NCI-H1930 (cell line): ENCODE measurements at places on chromosomes 7 and 10.

- DNase-seq, result no peak
Observed at GRCh38 chr7:130632111-130632510, 36.4 kb downstream of the COPG2 start.

DNA sequence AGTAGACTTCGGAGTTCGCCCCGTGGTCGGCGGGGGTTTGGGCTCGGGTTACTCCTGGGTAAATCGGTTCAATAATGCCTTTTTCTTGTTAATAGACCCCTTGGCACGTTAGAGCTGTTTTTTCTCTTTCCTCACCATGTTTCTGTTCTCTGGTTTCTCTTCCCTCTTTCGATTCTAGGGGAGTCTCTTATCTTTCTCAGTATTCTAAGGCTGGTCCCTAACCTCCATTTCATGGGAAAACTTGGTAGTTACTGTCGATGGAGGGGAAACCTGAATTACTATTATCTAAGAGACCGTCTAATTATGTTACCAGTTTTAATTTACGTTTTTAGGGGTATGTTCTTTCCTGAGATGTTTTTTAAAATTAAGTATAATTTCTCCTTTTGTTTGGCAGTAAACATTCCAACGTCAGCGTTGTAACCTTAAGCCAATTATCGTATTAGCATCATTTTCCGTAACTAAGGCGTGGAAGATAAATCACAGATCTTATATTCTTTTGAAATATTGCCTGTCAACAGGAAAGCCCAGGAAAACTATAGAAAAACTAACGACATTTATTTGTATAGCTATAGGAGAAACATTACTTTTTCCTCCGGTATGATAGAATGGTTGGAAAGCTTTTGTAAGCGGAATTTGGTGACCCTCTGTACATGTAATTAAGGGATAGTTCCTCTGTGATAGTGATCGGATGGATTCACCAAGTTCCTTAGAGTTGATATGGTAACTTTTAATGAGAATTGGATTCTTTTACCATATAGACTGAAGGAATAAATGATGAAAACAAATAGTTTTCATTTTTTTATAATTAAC is 847 bp downstream of the BTAF1 start:
- no peak for DNase-seq

DNA sequence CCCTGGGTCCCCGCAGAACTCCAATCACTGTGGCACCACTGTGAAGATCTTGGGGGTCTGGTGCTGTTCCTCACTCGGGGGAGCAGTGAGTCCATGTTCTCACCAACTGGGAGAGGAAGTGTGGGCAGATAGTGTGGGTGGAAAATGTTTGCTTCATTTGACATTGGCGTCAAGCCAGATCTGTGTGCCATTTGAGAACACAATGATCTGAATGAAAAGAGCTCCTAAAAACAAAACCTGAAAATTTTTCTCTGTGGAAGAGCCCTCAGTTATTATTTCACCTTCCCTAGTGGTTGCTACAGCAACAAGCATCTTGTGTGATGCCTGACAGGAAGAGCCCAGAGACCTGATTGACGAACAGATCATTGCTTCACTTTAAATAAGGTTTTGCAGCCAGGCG is 125.6 kb downstream of the VIPR2 start:
- no peak for DNase-seq

DNA sequence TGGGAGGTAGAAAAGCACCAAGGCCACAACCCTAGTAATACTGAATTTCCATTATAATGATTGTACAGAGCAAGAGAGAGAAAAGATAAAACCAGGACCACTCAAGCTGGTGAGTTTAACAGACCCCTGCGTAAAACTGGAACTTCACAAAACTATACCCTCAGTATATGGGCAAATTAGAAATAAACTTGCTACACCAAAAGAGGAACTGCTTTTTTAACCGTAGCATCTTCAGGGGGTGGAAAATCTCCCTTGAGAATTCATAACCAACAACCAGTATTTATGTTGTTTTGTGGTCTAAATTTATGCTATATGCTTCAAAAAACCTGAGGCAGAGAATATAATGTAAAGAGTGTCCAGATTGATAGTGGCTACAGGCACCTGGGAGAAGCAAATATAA is 171.2 kb downstream of the SGMS1 start:
- DNase-seq, result no peak
